Central memory CD8-positive, alpha-beta T cell (primary cell): ENCODE measurements at places on chromosomes 11 and 22.
A peak's percentile ranks its signal among the peaks of the same experiment; 100 is the strongest.

DNA sequence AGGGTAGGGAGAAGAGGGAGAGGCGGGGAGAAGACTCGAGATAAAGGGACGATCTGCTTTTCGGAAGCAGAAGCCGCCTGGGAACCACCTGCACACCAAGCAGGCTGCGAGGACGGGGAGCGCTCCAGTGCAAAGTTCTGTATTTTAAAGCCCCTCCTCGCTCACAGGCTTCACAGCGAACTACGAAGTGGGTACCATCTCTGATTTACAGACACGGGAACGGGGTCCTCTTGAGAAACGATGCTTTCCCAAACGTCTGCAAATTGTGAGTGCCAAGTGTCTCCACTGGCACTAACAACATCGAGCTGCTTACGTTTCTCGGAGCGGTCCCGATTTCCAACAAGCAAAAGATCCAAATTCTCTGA lies 700 bp upstream of the STX3 start:
- peak overlapping the region; percentile 93 for H3K4me3 ChIP-seq
- H3K4me1 ChIP-seq = peaks cover 31% of the 10 kb centered on the region
- DNase-seq = no peak
- peak overlapping the region; percentile 82 for H3K27ac ChIP-seq
- peaks cover 10% of the 10 kb centered on the region for H3K36me3 ChIP-seq
- H3K27me3 ChIP-seq = peaks cover 13% of the 10 kb centered on the region

DNA sequence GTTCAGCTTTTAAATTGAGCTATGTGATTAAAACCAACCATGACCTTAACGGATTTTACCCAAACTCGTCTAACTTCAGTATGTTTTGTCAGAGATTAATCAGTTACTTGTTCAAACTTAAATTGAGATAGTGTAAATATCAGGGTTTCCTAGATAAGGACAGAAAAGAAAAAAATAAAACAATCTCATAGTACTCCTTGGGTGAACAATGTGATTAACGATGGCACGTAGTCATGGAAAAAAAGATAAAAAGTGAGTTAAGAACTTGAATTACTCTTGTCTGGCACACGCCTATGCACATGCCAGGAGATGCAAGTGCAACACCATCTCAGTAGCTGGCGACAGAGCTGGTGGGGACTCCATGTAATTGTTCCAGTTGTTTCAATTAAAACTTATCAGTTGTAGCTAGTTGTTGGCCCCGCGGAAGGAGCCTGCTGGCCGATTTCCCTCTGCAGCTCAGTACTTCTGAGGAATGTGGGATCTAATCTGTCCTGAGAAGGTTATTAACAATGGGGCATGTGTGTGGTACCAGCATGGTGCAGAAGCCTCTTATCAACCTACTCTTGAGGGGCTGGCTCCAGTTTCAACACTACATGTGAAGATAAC lies 3.0 kb downstream of the RASSF10 start:
- no peak overlapping the region for H3K27ac ChIP-seq
- no peak overlapping the region for H3K4me3 ChIP-seq
- peaks cover 84% of the 10 kb centered on the region for H3K27me3 ChIP-seq
- H3K36me3 ChIP-seq = no peaks in the 10 kb centered on the region
- H3K4me1 ChIP-seq = peaks cover 5% of the 10 kb centered on the region
- DNase-seq = no peak

DNA sequence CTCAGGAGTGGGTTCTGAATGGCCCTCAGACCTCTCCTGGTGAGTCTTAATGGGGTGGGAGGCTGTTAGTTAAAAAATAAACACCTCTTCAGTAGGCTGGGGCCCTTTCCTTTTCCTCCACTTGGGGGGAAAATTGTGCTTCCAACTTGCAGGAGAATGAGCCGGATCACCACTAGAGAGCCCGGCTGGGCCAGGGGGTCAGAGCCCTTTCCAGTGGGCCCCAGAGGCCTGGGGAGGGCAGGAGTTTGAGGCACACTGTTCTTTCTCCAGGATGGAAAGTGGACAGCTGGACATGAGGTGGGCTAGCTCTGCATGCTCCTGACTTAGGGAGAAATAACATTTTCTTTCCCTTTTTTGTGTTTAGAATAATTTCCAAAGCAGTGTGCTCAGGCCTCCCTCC lies 32.8 kb downstream of the B3GAT1 start:
- peaks cover 12% of the 10 kb centered on the region for H3K4me1 ChIP-seq
- H3K4me3 ChIP-seq = no peak overlapping the region
- no peak overlapping the region for H3K27ac ChIP-seq
- H3K36me3 ChIP-seq = no peaks in the 10 kb centered on the region
- H3K27me3 ChIP-seq = peaks cover 6% of the 10 kb centered on the region

DNA sequence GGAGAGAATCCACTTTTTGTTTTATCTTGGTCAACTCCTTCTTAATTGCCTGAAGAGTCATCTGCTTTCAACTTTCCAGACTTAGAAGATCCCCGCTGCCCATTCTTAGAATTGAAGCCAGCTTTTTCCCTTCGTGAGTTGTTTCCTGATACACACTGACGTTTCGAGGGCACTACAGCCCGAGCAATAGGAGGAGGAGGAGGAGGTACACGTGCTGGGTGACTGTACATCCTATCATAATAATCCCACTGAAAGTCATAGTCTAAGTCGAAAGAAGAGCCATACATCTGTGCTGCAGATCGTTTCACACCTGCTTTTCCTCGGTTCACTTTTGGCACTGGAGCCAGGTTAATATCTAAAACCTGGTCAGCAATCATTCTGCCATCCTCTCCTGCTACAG lies 606.1 kb downstream of the DLG2 start:
- peaks cover 3% of the 10 kb centered on the region for H3K36me3 ChIP-seq
- no peak overlapping the region for H3K4me3 ChIP-seq
- no peaks in the 10 kb centered on the region for H3K4me1 ChIP-seq
- H3K27me3 ChIP-seq = no peaks in the 10 kb centered on the region
- H3K27ac ChIP-seq = no peak overlapping the region
- no peak for DNase-seq

DNA sequence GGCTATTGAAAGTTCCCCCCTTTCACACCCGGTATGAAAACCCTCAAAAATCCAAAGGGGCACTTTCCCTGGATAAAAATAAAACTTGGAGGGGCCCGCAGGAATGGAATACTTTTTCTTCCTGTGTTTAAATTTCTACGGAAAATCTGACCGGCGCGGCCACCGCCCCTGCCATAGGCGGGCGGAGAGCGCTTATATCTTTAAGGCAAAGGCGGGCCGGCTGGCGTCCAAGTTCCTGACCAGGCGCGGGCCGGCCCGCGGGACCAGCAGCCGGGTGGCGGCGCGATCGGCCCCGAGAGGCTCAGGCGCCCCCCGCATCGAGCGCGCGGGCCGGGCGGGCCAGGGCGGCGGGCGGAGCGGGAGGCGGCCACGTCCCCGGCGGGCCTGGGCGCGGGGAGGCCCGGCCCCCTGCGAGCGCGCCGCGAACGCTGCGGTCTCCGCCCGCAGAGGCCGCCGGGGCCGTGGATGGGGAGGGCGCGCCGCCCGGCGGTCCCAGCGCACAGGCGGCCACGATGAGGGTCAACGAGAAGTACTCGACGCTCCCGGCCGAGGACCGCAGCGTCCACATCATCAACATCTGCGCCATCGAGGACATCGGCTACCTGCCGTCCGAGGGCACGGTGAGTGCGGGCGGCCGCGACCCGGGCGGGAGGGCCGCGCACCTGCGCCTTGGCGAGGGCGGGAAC lies at the start of gene ANO1:
ANO1 (plus strand) TSS at position 223 of the 686 bp plus-strand sequence; CDS start at position 513, 290 bp downstream.
- peaks cover 54% of the 10 kb centered on the region for H3K27me3 ChIP-seq
- H3K4me1 ChIP-seq = no peaks in the 10 kb centered on the region
- no peaks in the 10 kb centered on the region for H3K36me3 ChIP-seq
- no peak within 1 kb of the TSS for H3K4me3 ChIP-seq
- H3K27ac ChIP-seq = no peak within 1 kb of the TSS

GRCh38 chr11:129960216-129961214 lies 42.1 kb downstream of the PRDM10 start:
- DNase-seq = no peak
- H3K27ac ChIP-seq = no peak overlapping the region
- H3K27me3 ChIP-seq = no peaks in the 10 kb centered on the region
- H3K36me3 ChIP-seq = peaks cover 9% of the 10 kb centered on the region
- H3K4me1 ChIP-seq = peaks cover 12% of the 10 kb centered on the region

DNA sequence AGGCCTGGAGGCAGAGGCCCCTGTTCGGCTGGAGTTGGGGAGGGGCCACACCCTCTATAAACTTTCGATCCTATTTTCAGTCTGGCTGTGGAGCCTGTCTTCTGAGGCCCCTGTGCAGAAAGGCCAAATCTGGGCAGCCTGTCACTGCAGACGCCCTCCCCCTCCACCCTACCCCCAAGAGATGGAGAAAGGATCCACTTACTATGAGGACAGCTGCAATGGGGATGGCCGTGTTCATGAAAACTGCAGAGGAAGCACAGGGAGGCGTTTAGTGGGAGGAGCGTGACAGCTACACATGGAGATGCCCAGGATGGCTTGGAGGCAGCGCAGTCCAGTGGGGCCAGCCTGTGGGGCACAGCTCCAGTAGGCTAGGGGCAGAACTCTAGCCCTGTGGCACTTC lies 43.5 kb upstream of the KCNJ11 start:
- no peak overlapping the region for H3K27ac ChIP-seq
- no peaks in the 10 kb centered on the region for H3K36me3 ChIP-seq
- H3K4me3 ChIP-seq = no peak overlapping the region
- H3K4me1 ChIP-seq = no peaks in the 10 kb centered on the region
- DNase-seq = no peak
- peaks cover 34% of the 10 kb centered on the region for H3K27me3 ChIP-seq

GRCh38 chr11:131944736-131945135 lies 574.3 kb downstream of the NTM start:
- no peak overlapping the region for H3K27ac ChIP-seq
- no peaks in the 10 kb centered on the region for H3K27me3 ChIP-seq
- no peaks in the 10 kb centered on the region for H3K36me3 ChIP-seq
- no peak overlapping the region for H3K4me3 ChIP-seq
- no peak for DNase-seq

GRCh38 chr11:9090488-9091043 lies 833 bp downstream of the SCUBE2 start:
- H3K4me3 ChIP-seq = peak overlapping the region; percentile 32
- H3K27me3 ChIP-seq = peaks cover 73% of the 10 kb centered on the region
- H3K36me3 ChIP-seq = no peaks in the 10 kb centered on the region
- no peaks in the 10 kb centered on the region for H3K4me1 ChIP-seq

GRCh38 chr11:59865031-59865430 lies 1.3 kb downstream of the TCN1 start:
- DNase-seq = no peak
- H3K36me3 ChIP-seq = peaks cover 2% of the 10 kb centered on the region
- no peak overlapping the region for H3K4me3 ChIP-seq
- H3K27ac ChIP-seq = no peak overlapping the region

DNA sequence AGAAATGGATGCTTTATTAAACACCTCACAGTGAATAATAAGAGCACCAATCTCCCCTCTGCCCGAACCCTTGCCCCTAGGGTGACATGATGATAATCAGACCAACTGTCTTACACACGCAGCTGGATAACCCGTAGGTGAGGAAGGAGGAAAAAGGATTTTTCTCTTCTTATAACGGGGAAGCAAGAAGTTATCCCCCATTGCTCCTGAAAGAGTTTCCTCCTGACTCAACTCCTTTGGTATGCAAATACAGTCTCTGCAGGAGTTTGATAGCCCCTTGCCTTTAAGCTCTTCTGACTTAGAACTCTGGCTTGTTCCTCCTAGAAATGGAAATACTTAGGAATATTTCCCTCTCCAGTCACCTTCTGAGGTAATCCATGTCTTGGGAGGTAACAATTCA lies 455.8 kb downstream of the TMEM135 start:
- no peaks in the 10 kb centered on the region for H3K27me3 ChIP-seq
- H3K4me3 ChIP-seq = no peak overlapping the region
- no peaks in the 10 kb centered on the region for H3K36me3 ChIP-seq
- no peak for DNase-seq
- H3K4me1 ChIP-seq = no peaks in the 10 kb centered on the region

- no peak for DNase-seq
- no peaks in the 10 kb centered on the region for H3K27me3 ChIP-seq
- H3K36me3 ChIP-seq = no peaks in the 10 kb centered on the region
Observed at GRCh38 chr11:64113462-64113780, 52.5 kb downstream of the MACROD1 start.

- peaks cover 9% of the 10 kb centered on the region for H3K36me3 ChIP-seq
- H3K27me3 ChIP-seq = no peaks in the 10 kb centered on the region
- no peak overlapping the region for H3K4me3 ChIP-seq
- H3K4me1 ChIP-seq = peaks cover 10% of the 10 kb centered on the region
- peak overlapping the region; percentile 5 for H3K27ac ChIP-seq
- no peak for DNase-seq
Observed at GRCh38 chr11:129974237-129974636, 28.4 kb downstream of the PRDM10 start.
